ENCODE measurements at places on chromosomes 13 and 19.

GRCh38 chr13:55528434-55528833 lies 1612.3 kb upstream of the PRR20A start:
- no peak for DNase-seq

- DNase-seq, result no peak
Measured at GRCh38 chr13:111398196-111398595, 77.8 kb downstream of the TEX29 start.

DNA sequence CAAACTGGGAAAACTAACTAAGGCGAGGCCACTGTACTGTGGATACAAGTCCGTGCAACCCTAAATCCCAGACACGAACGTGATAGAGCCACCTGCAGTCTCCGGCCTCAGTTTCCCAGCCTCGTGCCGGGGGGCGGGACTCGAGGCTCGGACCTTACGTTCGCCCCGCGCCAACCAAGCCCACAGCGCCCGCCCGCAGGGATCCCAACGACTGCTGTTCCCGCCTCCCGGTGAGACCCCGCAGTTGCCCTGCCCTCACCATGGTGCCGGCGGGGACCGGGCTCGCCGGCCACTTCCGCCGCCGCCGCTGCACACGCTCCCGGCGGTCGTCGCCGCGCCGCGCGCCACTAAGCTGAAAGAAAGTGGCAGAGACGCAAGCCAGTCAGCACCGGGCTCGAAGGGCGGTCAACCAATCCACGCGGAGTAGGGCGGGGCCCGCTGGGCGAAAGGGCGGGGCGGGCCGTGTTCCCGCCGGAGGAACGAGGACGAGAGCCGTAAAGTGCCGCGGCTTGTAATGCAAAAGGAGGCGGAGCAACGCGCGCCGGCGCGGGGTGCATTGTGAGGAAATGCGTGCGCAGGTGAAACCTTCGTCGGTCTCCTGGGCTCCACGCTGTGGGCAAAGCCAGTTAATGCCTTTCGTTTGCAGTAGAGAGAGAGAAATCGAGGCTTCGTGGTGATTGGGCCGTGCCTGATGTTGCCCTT lies at the start of gene LSM4:
Gene LSM4 (minus strand): TSS at position 318 of the 702 bp plus-strand sequence. CDS start 56 bp downstream, at position 262.
- DNase-seq, result peak; percentile 99

DNA sequence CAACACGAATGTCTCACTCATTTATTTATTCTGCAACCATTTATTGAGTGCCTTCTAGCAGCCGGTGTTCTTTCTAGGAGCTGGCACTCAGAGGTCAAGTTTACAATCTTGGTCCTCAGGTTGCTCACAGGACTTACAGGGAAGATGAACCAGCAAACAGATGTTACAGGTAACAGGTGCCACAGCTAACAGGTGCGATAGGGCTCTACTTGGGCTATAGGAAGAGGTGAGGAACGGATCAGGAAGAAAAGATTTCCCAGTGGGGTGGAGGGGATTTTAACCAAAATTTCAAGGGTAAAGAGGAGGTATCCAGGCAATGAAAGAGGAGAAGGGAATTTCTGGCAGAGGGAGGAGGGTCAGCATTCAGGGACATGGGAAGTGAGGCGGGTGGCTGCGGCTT lies 87.3 kb upstream of the FARP1 start:
- no peak for DNase-seq

- no peak for DNase-seq
Measured at GRCh38 chr13:98648686-98649085, 71.8 kb upstream of the STK24 start.

- DNase-seq, result no peak
Measured at GRCh38 chr13:50649211-50649610, 194.3 kb downstream of the DLEU7 start.

DNA sequence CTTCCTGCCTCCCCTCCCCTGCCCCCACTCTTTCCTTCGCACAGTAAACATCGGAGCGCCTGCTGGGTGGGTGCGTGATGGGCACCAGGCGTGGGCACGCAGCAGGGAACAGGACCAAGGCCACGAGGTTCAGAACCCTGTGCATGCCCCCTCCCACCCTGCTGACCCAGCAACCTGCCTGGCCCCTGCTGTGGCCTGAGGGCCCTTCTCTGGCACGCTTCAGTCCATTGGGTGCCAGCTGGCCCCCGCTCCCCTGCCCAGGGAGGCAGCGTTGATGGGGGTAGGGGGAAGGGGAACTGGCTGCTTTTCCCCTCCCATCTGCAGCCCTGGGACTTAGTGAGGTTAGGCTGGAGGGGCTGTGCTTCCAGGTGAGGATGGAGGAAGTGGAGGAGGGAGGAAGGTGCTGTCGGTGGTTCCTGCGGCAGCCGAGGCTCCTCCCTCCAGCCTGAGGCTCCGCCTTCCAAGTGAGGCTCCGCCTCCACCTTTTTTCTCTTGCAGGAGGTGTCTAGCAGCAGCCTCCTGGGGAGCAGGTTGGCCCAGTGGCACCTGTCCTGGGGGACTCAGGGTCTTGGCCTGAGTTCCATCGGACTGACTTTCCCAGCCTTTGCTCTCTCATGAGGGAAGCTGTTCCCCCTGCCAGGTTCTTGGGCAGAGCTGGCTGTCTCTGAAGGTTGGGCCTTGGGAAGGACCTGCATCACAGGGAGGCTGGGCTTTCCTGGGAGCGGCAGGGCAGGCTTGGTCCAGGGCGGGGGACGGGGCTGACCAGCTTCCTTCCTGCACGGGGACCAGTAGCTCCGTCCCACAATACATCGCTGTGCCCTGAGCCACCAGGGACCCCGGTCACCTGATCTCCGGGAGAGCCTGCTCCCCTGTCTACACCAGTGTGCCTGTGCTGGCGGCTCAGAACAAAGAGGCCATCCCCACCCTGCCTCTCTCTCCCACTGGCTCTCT lies 7.3 kb downstream of the PIAS4 start:
- DNase-seq, result peak; percentile 34

- no peak for DNase-seq
Measured at GRCh38 chr19:5789351-5789761, 1.6 kb downstream of the DUS3L start.

DNA sequence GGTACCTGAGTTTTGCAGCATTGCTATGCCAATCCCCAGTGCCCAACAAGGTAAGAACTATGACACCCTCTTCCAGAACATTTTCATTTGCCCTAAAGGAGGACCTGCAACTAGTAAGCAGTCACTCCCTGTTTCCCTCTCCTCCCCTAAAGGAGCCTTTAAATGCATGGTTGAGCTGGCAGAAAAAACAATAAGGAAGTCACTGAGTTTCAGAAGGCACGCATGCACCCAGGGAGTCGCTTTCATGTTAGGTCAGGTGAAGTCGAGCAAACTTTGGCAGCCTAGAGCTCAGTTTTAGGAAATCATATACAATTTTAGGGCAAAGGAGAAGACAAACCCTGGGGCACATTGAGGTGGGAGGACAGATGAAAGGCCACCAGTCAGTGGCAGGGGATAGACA lies 11.8 kb downstream of the NLRP11 start:
- DNase-seq, result no peak
